ENCODE measurements at places on chromosomes 3 and 15.
A peak's percentile ranks its signal among the peaks of the same experiment; 100 is the strongest.

DNA sequence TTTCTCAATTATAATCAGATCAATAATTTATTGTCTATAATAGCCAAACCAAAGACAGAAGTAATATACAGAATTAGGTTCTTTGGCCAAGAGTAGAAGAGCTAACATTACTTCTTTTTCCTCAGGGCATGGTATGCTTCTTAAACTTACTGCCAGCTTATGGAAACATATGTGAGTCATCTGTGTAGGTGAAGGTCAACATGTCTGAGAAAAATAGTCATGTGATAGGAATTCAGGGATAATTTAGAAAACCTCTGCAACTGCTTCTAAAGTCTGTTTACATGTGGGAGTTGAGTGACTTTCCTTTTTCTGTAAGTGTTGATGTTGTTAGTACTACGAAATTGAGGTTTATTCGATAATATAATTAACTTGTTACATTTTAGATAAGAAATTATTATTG is 19.2 kb upstream of the MAP6D1 start:
- DNase-seq: peak; percentile 86

GRCh38 chr3:65313666-65314065 is 625.9 kb upstream of the ADAMTS9 start:
- DNase-seq: no peak

- peak; percentile 98 for DNase-seq
Observed at GRCh38 chr3:15635121-15635661, 33.6 kb downstream of the BTD start.

GRCh38 chr3:6035626-6036025 is 825.3 kb upstream of the GRM7 start:
- DNase-seq: no peak
